ENCODE measurements at places on chromosomes 4 and X. TPM values are rescaled to one million over a fixed set of nuclear protein-coding genes. Genes with fewer than 3 reads are reported as not detected.

The PF4V1 gene
- 3.0 TPM for total RNA-seq

The ABLIM2 gene
- 2.0 TPM for total RNA-seq

The PTPN13 gene
- 4.6 TPM for total RNA-seq

The AFP gene
- not detected for total RNA-seq

GRCh38 chr4:183284965-183285364 is 35.1 kb downstream of the CLDN22 start:
- no peak for DNase-seq

DNA sequence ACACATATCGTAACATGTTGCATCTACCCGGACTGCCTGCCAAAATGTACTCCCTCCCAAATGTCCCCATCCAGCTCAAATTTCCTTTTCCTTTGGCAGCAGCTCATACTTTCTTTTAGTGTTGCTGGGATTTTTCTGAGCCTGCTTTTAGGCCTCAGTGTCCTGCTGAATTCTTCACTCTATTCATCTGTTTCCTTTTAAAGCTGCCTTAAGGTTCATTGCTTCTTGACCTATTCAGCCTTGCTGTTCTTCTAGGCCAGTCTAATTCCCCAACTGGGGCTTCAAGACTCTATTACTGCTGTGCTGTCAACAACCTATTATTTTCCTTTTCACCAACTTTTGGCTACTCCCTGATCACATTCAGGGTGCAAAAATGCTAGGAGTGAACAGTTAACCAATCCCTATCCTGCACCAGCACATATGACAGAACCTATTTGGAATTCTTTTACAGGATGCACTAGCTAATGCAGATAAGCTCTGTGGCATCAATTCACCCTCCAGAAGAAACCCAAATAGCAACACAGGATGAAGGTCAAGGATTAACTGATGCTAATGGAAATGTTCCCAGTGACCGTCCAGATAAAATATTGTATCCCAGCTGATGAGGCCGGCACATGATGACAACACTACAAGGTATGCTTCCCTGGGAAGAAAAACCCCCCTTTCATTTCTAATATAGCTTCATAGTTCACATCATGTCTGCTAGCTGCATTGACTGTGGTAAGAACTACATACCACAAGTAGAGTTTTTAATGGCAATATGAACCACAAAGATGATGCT is 114.7 kb upstream of the TTC29 start:
- no peak for DNase-seq

- no peak for DNase-seq
Measured at GRCh38 chrX:149570668-149571067, 16.6 kb downstream of the MAGEA9B start.
